ENCODE measurements at places on chromosomes 2 and 18.

GRCh38 chr2:150486539-150487484, 655 bp downstream of the RND3 start:
- no peak for DNase-seq

- no peak for DNase-seq
These were observed 6.9 kb upstream of the GPR155 start for GRCh38 chr2:174493549-174494331.

GRCh38 chr2:232009639-232010274, 48.2 kb downstream of the DIS3L2 start:
- no peak for DNase-seq

GRCh38 chr2:168155046-168155445, 92.3 kb downstream of the STK39 start:
- no peak for DNase-seq

- DNase-seq, result no peak
These were observed 154.6 kb upstream of the CTAGE1 start for GRCh38 chr18:22572341-22572740.

GRCh38 chr2:198383392-198383791, 579.0 kb downstream of the PLCL1 start:
- no peak for DNase-seq

- no peak for DNase-seq
These were observed 95.6 kb upstream of the ITGB6 start for GRCh38 chr2:160295519-160296207.

- DNase-seq, result no peak
These were observed 709 bp downstream of the PTPN2 start for GRCh38 chr18:12883372-12883683.

GRCh38 chr2:48927355-48927754, 171.8 kb upstream of the LHCGR start:
- no peak for DNase-seq

DNA sequence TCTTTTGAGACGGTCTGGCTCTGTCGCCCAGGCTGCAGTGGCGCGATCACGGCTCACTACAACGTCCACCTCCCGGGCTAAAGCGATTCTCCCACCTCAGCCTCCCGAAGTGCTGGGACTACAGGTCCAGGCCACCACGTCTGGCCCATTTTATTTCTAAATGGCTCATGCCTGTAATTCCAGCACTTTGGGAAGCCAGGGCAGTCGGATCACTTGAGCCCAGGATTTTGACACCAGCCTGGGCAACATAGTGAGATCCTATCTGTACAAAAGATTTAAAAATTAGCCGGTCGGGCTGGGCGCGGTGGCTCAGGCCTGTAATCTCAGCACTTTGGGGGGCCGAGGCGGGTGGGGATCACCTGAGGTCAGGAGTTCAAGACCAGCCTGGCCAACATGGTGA, 26.4 kb upstream of the EFHD1 start:
- no peak for DNase-seq

DNA sequence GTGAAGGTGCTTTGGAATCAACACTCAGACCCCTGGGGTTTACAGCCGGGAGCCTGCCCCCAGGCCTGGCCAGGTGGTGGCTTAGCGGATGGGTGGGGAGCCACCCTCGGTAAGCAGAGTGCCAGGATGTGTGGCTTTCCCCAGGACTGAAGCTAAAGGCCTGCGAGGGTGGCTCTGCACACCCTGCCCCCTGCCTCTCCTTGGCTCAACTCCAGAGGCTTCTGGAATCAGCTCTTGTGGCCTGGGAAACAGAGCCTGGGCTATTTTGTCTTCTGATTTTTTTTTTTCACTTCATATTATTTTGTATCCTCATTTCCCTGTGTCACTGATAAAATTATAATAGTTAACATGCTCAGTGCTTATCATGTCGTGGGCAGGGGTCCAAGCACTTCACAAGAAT, 79.8 kb downstream of the RHOB start:
- no peak for DNase-seq

GRCh38 chr18:28494151-28494550, 317.2 kb upstream of the CDH2 start:
- DNase-seq, result no peak

GRCh38 chr2:216696751-216697560, 1.6 kb upstream of the IGFBP5 start:
- DNase-seq, result no peak

GRCh38 chr2:59174536-59175243, 933.6 kb upstream of the FANCL start:
- no peak for DNase-seq

GRCh38 chr2:78020491-78020890, 498.3 kb upstream of the LRRTM4 start:
- no peak for DNase-seq

- no peak for DNase-seq
These were observed 5.7 kb downstream of the MPHOSPH10 start for GRCh38 chr2:71136174-71136573.

DNA sequence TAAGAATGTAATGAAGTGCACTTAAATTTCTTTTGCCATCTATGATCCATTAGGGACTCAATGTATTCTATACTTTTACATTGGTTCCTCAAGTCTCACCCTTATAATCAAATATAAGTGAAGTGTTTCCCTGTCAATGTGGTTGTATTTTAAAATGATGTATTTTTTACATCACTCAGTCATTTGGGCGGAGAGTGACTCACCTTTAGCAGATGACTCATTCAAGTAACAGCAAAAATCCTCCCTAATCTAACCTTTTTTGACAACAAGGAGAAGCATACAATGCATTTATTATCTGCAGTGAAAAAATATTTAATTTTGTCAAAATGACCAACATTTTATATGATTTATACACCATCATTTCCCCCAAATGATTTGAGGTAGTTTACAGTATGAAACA, 94.4 kb downstream of the FANCL start:
- no peak for DNase-seq

DNA sequence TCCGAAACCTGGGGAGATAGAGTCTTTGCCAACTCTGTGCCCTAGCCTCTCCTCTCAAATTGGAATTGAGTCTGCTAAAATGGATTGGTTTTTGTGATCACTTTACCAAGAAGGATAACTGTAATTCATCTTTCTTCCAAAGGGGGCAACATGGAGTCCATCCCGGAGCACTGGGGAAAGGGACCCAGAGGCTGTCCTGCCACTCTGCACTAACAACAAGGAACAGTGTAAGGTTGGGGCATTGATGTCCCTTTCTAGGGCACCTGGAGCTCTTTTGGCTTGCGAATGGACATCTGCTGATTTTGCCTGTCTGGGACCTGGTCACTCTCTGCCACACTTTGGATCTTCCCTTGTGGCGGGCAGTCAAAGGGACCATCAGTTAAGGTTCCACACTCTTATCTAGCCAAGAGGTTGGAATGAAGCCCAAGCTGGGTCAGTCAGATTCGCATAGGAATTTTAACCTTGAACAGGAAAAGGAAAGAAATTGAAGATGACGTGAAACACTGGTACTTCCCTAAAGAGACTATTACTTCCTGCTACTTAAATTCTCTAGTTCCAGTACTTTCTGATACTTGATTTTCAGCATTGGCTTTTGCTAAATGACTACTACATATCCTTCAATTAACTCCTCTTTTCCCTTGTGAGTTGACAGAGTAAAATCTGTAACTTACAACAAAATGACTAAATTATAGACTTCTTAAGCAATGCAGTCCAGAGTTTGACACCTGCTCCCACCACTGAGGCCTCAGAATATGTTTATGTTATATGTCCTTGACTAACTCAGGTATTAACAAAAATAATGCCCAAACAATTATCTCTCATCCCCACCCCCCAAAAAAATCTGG, 64.7 kb upstream of the KLF7 start:
- no peak for DNase-seq

DNA sequence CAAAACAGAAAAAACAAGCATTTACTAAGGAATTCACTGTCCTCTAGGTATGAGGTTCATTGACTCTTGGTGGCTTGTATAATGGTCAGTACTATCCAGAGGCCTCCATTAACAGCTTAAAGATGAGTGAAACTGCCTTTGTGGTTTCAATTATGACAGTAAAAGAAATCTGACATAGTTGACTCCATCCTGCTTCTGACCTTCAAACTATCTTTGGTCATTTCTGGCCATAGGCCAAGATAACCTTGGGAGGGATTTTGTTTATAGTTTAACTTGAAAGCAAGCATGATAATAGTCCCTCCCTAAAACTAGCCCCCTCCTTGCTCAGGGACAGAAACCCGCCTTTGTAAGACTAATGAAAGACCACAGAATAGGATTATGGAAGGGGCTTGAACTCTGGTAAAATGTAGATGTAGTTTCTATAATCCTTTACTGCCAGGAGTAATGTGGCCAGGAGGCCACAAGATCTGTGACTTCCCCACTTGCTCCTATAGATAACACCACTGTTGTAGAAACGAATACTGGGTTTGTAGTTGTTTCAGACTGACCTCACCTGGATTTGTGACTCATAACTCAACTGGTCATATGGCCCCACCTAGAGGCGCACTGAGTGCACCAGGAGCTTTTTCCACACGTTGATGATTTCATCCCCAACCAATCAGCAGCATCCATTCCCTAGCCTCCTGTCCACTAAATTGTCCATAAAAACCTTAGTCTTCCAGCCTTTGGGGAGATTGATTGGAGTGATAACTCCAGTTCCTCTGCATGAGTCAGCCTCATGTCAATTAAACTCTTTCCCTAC, 8.6 kb upstream of the PLEKHM3 start:
- no peak for DNase-seq

DNA sequence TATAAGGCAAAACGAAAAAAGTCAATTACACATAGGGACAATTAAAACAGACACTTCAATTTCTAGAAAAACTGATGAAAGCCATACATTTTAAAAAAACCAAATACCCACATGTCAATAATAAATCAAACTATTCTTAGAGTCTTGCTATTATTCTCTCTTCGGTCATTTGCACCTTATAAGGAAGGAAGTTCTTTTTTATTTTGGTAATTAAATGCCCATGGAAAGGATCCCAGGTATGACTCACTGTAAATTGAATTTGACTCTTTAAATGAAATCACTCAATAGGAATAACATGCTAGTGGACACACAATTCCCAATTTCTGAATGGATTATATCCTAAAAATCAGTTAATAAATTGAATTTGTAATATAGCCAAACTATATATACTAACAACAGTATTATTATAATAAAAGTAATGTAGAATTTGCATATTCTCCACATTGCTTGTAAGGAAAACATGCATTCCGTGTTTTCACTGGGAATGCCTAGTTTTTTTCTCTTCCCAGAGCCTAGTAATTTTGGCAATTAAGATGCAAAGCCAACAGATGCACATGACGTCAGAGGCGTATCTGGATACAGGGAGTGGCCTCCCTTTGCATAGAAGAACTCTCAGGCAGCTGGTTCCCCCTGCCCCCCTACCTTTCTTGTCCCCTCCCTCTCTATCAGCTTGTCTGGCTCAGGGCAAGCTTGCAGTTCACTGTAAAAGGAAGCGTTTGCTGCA, 153.5 kb upstream of the PGAP1 start:
- DNase-seq, result peak; percentile 70

Measured in LNCaP clone FGC (cell line).